Activated CD4-positive, alpha-beta T cell treated with anti-CD3 and anti-CD28 coated beads for 36 hours (primary cell): ENCODE measurements at places on chromosomes 13 and 19.

GRCh38 chr13:93624311-93624777 lies 397.7 kb downstream of the GPC6 start:
- no peak for DNase-seq

- DNase-seq = no peak
Measured at GRCh38 chr19:3835055-3835435, 33.8 kb downstream of the ZFR2 start.

GRCh38 chr13:31943591-31943990 lies 88.0 kb upstream of the FRY start:
- no peak for DNase-seq

DNA sequence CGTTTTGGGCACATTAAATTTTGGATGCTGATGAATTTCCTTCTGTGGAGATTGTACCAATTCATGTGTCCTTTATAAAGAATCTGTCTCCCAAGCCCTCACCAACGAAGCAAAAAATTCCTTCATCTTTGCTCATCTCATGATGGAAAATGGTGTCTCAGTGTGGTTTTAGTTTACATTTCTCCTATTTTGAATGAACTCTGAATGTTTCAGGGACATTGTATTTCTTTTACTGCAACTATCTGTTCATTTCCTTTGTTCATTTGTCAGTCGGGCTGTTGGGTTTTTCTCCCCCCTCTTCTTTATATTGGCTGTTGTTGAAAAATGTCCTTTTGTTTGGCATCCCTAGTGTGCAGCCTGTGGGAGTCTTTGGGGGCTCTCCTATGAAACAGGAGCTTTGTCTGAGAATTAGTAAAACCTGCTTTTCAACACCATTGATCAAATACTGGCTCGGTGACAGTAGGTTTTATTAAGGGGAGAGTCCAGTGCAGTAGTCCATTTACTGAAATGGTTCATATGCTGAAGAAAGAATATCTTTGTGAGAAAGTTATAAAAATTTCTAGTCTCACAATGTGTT lies 91.3 kb upstream of the C1QTNF9B start:
- no peak for DNase-seq

GRCh38 chr13:86402500-86402899 lies 603.3 kb upstream of the SLITRK6 start:
- no peak for DNase-seq

GRCh38 chr13:106709522-106709921 lies 141.6 kb upstream of the ARGLU1 start:
- DNase-seq = no peak

- no peak for DNase-seq
Measured at GRCh38 chr13:109400209-109400608, 386.2 kb downstream of the IRS2 start.

DNA sequence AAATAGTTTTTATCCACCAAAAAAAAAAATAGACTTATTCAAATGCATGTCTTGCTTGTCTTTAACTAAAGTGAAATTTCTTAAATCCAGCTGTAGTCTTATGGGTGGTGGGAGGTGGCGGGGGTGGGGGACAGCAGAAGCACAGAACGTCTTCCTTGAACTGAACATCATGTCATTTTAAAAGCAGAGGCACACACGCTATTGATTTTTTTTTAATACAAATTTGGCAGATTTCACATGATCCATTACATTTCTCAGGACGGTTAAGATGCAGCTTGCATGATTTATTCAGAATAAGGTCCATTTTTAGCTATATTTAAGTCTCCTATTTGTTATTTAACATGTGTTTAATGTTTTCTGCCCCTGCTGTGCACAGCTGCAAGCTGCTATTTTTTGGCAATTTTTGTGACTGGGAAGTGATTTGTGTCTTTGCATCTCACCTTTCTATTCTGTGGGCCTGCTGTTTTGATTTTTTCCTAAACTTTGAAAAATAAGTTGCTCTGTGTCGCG lies 274.0 kb downstream of the TSHZ3 start:
- no peak for DNase-seq

DNA sequence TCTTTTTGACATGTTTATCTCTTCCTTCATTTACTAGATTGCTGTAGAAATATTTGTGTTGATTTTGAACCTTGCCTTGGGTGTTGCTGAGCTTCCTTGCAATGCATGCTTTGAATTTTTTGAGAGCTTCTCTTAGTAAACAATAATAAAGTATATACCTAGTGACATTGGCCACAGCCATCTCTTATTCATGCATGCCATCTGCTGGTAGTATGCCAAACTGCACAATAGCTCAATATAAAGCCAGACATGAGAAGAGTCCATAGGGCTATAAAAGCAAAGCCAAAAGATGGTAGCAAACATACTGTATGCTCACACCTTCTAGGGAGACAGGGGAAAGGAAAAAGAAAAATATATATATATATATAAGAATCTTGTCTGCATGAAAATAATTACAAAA lies 18.9 kb upstream of the ZSCAN5A start:
- peak; percentile 55 for DNase-seq

DNA sequence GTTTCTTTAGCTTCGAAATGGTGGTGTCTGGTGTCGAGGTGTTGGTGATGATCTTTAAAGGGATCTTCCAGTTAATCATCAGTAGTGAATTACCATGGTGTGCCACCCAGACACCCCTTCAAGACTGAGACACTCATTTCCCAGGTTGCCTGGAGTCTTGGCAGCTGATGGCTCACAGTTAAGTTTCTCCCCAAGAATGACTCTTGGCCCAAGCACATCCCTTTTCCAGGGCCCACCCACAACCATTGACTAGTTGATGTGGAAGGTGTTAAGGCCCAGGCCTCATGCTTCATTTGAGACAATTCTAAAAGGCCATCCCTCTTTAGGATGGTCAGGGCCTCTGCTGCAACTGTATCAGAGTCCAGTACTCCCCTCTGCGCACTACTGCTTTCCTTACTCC lies 145.5 kb downstream of the FOXO1 start:
- DNase-seq = peak; percentile 33

DNA sequence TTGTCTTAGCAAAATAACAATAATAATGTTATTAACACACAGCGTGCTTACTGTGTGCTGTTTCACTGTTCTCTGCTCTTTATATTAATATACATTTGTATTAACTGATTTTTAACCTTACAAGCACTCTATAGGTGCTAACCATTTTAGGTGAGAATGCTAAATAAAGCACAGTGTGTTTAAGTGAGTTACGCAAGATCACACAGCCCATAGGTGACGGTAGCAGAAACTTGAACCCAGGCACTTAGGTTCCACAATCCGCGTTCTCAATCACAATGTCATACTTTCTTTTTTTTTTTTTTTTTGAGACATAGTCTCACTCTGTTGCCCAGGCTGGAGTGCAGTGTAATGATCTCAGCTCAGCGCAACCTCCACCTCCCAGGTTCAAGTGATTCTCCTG lies 5.8 kb downstream of the ZNF30 start:
- no peak for DNase-seq

- DNase-seq = no peak
Measured at GRCh38 chr13:67574320-67575233, 344.4 kb upstream of the PCDH9 start.

DNA sequence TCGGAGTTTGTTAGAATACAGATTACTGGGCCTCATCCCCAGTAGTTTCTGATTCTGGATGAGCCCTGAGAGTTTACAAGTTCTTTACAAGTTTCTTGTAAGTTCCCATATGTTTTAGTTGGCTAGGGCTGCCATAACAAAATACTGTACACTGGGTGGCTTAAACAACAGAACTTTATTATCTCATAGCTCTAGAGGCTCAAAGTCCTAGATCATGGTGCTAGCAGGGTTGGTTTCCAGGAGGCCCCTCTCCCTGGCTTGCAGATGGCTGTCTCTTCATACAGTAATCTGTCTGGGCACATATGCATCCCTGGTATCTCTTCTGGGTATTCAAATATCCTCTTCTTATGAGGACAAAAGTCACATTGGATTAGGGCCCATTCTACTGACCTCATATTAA lies 167.2 kb downstream of the KLF5 start:
- DNase-seq = no peak

GRCh38 chr19:15197275-15197941 lies 3.4 kb downstream of the NOTCH3 start:
- DNase-seq = no peak

- no peak for DNase-seq
Measured at GRCh38 chr13:40383132-40383531, 283.3 kb downstream of the FOXO1 start.

DNA sequence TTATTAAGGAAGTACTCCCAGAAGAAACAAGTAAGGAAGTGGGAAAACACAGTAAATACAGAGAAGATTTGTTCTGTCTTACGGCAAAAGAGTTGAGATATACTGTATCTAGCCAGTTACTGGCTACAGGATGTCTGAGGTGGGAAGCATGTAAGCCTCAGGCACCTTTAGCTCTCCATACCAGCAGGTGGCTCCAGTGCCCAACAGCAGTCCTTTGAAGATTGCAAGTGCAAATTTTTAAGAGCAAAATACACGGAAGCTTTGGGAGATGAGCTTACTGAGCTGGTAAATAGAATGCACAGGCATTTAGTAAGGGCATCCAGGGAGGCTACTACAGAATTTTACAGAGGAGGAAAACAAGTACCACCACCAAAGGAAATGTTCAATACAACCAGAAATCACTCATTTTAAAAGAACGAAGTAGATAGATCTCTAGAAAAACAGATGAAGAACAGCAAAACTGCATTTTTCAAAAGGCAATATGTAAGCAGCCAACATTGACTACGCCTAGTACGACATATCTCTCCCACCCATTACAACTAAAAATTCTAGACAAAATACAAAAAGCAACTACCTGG lies 57.9 kb upstream of the VSTM2B start:
- peak; percentile 55 for DNase-seq

- DNase-seq = peak; percentile 39
Measured at GRCh38 chr13:114225610-114226009, 9.1 kb upstream of the CDC16 start.

DNA sequence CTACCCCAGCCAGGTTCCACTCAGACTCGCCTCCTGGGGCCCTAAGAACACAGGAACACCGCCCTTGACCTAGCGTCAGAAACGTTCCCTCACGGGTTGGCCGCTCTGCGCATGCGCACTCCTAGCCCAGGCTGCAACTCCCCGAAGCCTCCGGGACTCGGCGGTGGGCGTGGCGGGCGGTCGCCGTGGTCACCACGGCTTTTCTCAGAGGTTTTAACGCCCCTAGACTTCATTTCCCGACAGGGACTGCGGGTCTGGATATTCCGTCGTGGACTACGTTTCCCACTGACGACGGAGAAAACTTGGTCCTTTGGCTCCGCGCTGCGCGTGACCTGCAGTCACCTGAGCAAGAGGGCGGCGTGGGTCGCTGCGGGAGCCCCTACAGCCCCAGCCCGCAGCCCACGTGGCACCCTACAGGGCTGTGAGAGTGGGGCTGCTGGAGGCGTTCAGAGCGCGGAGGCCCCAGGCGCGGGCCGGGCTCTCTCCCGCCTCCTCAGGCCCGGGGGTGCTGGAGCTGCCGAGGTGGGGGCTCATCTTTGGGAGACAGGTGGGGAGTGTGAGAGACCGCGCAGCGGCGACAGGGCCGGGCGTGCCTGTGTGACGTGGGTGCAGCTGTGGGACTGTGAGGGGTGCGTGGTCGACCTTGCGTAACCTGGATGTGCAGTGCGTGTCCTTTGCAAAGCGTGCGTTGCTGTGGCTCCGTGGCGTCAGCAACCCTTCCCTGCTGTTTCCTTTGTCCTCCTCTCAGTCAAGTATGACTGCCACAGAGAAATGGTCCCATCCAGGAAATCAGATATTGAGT lies 38.0 kb upstream of the ZNF573 start:
- peak; percentile 75 for DNase-seq

GRCh38 chr19:7830272-7830771 lies 304 bp downstream of the EVI5L start:
- DNase-seq = peak; percentile 13

DNA sequence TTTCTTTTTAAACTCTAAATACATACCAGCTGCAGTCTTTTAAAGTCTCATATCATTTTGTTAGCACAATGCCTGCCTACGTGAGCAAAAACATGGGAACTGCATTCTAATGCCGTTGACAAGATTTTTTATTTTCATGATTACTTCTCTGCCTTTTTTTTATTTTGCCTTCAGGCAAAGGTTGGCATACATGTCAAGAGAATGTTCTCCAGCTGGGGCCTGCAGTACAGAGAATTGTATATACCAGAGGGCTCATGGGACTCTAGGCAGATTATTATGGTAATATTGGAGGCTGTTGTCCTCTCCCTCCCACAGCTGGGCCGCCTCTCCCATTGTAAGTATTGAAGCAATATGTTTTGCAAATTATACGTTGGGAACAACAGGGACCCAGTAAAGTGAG lies 53.9 kb upstream of the OBI1 start:
- no peak for DNase-seq

- no peak for DNase-seq
Measured at GRCh38 chr13:95206116-95206515, 95.1 kb downstream of the ABCC4 start.

DNA sequence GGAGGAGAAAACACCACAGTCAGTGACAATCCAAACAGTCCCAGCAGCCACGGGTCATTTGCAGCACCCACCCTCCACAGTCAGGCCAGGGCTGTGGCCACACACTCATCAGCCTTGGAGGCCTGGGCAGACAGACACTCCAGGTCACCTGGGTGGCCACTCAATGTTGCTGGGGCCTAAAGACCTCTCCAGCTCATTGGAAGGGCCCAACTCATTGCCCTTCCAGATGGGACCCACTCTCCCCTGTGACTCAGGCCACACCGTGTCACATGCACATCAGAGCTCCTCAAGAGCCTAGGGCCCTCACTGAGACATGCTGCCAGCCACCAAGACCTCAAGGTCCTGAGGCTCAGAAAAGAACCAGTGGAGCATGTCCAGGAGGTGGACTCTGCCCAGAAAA lies 22.4 kb downstream of the TUBA3C start:
- DNase-seq = no peak

DNA sequence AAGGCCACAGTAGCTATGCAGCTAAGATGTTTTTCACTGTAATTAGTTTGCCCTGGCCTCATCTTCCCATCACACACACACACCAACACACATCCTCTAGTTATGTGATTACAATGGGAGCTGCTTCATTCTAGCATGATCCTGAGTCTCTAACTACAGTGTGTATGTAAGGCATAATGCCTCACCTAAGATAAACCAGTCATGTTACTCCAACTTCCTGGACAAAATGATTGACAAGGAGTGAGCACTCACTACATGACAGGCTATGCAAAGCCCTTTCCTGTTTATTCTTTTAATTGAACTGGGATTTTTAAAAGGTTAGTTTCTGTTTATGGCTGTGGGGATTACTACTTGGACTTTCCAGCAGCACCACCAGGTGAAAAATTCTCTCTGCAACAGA lies 400.8 kb upstream of the ATXN8OS start:
- no peak for DNase-seq

- DNase-seq = no peak
Measured at GRCh38 chr13:20716951-20717350, 13.5 kb downstream of the IL17D start.

- no peak for DNase-seq
Measured at GRCh38 chr19:32018014-32018413, 327.4 kb upstream of the ZNF507 start.

DNA sequence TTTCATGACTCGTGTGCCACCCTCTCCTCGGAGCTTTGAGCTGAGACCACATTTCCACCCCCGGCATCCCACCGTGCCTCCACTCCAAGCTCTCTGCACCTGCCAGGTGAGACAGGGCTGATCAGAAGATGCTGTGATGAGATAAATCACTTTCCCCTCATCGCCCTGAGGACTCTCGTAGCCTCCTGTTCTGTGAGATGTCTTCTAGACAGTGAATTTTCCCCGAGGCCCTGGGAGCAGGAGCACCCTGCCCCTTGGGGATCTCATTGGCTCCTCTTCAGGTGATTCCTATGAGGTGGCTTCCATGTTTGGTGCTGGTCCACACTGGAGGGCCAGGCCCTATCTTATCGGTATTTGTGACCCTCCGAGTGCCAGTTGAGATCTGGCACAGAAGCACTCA lies 154.0 kb upstream of the TSHZ3 start:
- no peak for DNase-seq
